ENCODE measurements at places on chromosomes 7 and 10. TPM values are rescaled to one million over a fixed set of nuclear protein-coding genes. Genes with fewer than 3 reads are reported as not detected.

The CYP3A4 gene
- total RNA-seq, result not detected

The DOCK4 gene
- not detected for total RNA-seq

The PTPRZ1 gene
- not detected for total RNA-seq

The GPR85 gene
- not detected for total RNA-seq

The TFPI2 gene
- total RNA-seq, result not detected

The KCNIP2 gene
- not detected for total RNA-seq

DNA sequence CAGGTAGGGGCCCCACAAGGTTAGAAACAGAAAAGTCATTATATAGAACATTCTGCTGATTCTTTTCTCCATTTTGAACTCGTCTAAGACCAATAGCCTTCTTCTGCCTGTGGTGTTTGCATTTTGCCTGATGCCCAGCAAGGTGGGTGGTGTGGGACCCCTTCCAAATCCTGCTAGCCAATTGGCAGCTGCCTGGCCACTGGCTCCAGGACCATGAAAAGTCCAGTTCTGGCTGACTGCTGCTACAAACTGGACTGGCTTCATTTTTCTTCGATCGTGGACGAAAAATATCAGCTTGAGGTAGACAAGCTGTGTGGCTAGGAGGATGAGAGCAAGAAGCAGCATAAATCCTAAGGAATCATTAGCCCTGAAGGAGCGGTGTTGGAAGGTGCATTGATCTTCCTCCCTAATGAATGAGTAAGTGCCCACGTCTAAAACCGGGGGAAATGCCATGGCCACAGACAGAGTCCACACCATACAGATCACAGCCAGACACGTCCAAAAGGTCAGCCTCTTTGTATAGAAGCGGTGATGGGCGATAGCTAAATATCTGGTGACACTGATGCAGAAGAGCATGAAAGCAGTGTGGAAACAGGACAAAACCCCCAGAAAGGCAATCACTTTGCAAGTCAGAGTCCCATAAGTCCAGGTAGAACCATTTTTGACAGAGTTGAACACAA is 2.7 kb downstream of the GPR85 start:
- DNase-seq, result peak; percentile 59

DNA sequence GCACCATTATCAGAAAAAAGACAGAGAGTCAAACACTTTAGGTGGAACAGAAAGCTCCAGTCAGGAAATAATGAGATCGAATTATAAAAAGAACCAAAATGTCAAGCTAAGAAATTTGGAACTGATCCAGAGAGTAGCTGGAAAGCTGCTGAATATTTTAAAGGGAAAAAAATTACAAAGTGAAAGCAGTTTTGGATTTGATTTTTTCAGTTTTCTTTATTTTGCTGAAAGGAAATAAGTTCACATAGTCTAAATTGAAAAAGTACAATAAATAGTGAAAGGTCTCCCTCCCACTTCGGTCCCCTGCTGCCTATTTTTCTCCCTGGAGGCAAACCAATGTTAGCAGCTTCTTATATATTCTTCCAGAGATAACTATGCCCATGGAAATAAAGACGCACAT is 11.3 kb upstream of the TOMM7 start:
- DNase-seq, result no peak

DNA sequence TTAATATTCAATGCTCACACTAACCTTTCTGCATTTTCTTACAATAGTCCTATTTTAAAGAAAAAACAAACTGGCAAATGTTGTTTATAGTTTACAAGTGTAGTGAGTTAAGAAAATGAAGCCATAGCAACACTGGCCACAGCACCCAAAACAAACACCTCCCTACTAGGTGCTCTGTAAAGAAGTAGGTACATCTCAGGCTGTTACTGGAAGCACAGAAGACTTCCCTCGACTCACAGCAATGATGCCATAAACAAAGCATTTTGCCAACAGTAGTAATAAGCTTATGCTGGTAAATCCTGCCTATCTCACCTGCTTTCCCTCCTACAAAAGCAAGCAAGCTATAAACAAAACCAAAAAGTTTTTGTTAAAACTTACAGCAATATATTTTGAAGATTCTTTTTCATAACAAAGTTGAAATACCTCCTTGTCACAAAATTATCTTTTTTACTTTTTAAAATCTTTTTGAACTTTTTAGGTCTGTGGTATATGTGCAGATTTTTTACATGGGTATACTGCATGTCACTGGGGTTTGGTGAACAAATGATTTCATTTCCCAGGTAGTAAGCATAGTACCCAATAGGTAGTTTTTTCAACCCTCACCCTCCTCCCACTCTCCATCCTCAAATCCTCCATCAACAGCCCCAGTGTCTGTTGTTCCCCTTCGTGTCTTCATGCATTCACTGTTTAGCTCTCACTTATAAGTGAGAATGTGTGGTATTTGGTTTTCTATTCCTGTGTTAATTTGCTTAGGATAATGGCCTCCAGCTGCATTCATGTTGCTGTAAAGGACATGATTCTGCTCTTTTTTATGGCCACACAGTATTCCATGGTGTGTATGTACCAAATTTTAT is 28.4 kb downstream of the COA1 start:
- no peak for DNase-seq

DNA sequence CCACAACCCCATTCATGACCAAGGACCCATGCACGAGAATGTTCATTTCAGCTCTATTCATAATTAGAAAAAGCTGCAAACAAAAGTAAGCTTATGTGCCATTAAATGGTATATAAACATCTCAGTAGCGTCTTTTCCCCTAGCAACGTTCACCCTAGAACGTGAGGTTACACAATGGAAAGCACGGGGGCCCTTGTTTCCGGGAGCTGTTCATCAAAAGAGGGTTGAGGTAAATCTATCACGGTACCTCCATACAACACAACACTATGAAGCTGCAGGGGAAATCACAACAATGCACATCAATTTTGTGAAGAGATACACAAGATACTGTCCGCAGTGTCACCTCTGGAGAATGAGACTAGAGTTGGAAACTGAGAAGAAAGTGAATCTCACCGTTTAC is 80.9 kb upstream of the DDC start:
- no peak for DNase-seq

DNA sequence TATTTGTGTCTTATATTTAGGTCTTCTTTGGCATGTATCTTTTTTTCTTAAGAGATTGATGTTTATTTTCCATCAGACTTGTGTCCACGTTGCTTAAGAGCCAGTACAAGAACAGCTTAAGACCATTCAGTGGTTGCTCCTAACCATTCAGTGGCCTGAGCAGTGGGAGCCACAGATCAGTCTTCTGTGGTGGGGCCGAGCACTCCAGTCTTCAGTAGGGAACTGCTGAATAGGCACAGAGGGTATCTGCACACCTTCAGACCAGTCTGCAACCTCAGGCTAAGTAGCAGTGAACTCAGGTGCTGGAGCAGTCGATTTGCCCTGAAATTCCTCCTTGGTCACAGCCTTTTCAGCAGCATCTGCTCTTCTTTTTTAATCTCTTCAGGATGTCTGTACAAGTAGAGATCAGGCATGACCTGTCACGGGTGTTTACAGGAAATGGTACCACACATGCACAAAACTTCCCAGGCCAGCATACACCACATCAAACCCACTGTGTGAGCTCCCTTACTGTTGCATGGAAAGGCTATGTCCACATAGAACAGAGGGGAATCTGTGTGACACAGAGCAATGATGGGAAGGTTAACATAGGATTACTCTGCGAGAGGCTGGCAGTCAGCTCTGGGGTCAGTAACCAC is 51.5 kb downstream of the FAM107B start:
- DNase-seq, result no peak

DNA sequence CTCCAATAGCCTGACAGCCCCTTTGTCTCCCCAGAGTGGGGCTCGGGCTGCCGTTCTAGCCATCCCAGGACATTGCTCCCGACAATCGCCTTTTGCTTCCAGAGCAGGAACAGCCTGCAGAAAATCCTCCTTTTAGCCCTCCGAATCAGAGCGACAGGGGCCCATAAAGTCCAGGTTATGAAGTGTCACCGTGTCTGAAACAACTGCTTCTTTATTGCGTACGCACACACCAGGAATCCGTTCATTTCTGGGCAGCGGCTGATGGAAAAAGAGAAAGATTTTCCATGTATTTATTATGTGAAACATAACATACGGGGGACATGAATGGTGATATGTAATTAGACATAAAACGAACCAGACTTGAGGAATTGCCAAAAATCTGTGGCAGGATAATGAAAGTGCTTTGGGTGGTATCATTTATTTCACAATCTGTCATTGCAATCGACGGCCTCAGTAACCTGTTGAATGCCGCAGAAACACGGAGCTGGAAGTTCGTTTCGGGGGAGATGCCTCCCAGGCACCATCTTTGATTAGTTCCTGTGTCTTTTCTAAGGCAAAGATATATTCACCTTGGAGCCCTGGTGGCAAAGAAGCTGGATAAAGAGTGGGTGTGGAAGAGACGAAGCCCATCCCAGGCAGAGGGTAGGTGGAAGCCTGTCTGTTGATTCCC is 48.1 kb downstream of the FAM241B start:
- DNase-seq, result no peak

DNA sequence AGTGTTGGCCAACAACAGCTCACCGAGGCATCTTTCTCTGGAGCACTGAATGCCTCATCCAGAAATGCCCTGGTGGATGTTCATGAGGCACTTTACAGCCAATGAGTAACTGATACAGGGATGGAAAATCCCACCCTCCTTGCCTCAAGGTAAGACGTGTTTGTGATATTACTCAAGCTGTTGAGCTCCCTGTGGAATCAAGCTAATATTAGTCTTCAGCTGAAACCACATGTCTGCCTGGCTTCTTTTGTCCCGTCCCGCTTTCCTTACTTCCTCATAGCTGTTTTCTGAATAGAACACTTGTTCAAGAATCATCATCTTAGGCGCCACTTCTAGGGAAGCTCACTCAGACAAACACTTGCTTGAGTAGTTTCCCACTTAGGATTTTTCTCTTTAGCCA is 422.4 kb downstream of the INHBA start:
- no peak for DNase-seq

DNA sequence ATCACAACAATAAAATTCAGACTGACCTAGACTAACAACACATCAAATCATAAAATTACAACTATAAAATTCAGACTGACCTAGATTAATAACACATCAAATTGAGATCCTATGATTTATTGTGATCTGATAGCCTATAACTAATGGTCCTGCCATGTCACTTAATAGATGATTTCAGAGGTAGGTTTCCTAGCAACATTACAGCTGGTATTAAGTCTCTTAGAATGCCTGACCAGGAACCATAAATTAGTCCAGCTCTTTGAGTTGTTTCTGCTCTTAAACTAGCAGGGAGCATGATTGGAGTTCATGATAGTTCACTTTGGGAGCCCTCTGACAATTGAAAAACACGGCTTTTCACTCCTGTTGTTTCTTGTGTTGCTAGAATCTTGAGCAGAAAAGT is 318.9 kb downstream of the BMPER start:
- no peak for DNase-seq

- DNase-seq, result no peak
These were observed 98.2 kb downstream of the MAPK8 start for GRCh38 chr10:48404646-48405045.

GRCh38 chr10:54691331-54691730 is 109.7 kb downstream of the PCDH15 start:
- DNase-seq, result no peak

DNA sequence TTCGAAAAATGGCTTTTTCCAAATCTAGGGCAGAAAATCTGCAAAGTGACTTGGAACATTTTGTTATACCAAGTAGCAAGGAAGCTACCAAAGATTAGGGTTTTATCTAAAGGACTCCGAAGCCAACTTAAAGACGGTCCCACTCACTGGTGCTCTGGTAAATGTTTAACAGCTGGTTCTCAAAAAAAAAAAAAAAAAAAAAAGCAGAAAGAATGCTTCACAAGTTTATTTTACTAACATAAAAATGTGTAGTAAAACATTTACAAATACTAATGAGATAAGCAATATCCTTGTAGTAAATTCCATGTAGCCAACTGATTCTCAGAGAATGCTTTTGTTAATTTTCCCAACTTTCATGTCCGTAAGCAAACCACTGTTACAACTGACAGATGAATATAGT is 38.4 kb downstream of the TAF3 start:
- DNase-seq, result no peak

DNA sequence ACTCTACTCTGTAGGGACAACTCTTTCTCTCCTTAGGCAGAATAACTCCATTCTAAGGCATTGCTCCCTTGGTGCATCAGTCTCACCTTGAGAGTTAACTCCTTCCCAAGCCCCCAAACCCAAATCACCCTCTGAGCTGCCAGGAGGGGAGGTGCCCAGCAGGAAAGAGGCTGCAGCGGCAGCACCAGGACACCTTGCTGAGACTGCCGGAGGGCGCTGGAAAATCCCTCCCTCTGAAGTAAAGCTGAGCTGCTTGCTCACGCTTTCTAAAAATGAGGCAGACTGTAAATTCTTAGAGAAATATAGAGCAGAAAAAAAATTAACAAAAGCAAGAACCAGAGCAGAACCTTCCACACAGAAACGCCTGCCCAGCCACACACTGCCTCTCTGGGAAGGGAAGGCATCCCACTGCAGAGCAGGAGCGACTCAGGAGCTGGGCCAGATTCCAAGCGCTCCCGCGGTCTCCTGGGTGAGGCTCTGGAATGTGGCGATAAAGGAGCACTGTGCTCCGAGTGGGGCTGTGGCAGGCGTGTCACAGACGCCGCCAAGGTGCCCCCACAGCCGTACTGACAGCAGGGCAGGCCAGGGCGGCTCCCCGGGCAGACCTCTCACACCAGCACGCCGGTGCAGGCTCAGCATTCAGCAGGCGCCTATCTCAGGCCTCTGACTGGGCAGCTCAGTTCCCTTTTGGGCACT is 202.1 kb downstream of the TNS3 start:
- DNase-seq, result peak; percentile 75

- DNase-seq, result no peak
These were observed 494.9 kb upstream of the AKR1E2 start for GRCh38 chr10:4331150-4331549.

- DNase-seq, result no peak
These were observed 24.6 kb downstream of the NAMPT start for GRCh38 chr7:106260136-106260561.

DNA sequence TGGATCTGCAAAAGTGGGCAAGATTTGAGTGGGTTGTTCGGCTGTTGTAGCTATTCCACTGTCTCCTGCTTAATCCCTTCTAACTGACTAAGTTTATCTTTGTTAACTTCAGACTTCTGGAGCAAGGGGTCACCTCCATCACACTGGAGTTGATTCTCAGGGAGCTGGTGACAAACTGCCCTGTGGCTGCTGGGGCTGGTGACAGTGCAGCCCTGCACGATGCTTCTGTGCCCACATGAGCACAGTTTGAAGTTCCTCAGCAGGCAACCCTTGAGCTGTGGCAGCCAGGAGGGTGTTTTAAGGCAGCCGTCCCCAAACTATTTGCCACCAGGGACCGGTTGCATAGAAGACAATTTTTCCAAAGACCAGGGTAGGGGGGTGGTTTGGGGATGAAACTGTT is 40.5 kb downstream of the ADRB1 start:
- DNase-seq, result no peak

- no peak for DNase-seq
These were observed 8.7 kb downstream of the GNB2 start for GRCh38 chr7:100682228-100682741.

DNA sequence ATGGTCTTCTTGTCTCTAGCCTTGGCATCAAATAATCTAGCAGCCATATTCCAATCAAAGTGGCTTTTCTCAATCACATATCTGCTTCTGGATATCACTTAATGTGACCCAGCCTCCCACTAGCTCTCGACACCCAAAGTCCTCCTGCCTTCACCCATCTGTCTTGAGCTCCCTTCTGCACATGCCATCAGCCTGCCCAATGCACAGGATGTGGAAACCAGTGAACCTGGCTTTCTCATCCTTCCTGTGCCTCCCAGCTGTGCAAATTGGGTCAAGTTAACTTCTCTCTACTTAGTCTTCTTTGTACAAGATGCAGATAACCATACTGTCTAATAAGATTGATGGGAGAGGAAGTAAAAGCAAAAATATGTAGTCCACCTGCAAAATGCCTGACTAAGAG is 257.9 kb upstream of the PITRM1 start:
- DNase-seq, result no peak
